HAP-1 (cell line): ENCODE measurements at places on chromosomes 5 and 9.

DNA sequence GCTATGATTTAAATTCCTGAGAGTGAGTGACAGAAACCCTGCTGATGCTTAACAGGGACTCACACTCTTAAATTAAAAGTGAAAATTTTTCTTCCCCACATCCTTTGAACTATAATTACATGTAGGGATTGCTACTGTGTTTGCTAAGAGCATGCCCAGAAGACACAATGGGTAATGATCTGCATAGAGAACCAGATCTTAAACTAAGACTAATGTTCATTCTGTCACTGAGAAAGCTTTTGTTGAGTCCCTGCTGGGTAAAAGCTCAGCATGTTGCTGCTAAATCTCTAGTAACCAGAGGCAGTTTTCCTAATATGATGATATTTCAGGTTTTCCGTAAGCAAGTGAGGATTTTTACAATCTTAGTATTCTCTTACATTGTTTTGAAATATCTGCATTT, 424.8 kb upstream of the SMC2 start:
- no peak for DNase-seq

- DNase-seq = no peak
Observed at GRCh38 chr5:169710675-169711074, 73.6 kb downstream of the DOCK2 start.

DNA sequence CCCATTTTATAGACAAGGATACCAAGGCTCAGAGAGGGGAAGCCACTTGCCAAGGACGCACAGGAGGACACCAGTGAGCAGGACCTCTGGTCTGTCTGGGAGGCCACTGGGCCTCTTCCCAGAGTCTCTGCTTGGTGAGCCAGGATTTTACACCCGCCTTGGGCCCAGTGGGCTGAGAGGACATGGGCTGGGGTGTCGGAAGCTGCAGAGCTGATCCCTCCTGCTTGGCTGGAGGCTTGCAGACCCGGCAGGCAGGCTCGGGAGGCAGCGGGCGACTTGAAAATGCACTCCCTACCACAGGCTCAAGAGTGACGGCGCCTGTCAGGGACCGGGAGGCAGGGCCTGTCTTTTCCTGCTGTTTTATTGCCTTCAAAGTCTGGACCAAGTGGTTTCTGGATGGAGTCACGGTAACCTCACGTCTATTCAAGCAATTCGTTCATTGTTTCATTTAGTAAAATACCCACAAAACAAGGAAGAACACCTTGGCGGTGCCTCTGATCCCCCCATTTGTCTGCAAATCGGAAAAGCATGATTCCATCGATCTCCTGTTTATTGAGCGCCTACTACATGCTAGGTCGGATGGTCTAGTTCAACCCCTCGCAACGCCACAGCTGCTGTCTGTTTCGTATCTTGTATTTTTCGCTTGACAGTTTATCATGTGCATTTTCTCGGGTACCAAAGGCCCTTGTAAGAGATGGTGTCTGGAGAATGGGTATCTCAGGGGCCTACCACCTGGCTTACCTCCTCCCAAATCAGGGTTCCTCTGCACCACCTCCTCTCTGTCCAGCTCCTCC, 108.1 kb upstream of the IER5L start:
- DNase-seq = peak; percentile 4

DNA sequence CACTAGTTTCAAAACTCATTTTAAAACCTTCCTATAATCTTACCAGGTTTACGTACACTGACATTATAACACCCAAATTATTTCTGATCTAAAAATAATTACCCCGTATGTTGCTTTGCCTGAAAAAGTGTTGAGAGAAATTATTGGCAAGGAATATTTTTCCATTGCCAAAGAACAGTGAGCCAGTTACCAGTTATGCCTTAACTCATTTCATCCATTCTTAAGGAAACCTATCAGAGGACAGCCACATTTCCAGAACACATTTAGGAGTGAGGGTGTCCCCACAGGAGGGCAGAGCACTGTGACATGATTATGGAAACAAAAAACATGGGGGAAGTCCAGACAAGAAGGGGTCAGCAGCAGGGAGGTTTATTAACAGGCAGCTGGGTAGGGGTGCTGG, 52.2 kb downstream of the GABBR2 start:
- DNase-seq = no peak

DNA sequence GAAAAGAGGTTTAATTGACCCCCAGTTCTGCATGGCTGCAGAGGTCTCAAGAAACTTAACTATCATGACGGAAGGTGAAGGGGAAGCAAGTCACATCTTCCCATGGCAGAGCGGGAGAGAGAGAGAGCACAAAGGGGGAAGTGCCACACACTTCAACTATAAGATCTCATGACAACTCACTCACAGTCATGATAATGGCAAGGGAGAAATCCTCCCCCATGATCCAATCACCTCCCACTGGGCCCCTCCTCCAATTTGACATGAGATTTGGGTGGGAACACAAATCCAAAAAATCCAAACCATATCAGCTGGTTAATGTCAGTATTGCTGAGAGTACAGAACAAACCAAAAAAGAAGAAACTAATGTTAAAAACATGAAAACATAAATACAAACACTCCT, 120.2 kb downstream of the STARD4 start:
- no peak for DNase-seq

- DNase-seq = no peak
Observed at GRCh38 chr5:171830686-171831085, 45.1 kb downstream of the SMIM23 start.

DNA sequence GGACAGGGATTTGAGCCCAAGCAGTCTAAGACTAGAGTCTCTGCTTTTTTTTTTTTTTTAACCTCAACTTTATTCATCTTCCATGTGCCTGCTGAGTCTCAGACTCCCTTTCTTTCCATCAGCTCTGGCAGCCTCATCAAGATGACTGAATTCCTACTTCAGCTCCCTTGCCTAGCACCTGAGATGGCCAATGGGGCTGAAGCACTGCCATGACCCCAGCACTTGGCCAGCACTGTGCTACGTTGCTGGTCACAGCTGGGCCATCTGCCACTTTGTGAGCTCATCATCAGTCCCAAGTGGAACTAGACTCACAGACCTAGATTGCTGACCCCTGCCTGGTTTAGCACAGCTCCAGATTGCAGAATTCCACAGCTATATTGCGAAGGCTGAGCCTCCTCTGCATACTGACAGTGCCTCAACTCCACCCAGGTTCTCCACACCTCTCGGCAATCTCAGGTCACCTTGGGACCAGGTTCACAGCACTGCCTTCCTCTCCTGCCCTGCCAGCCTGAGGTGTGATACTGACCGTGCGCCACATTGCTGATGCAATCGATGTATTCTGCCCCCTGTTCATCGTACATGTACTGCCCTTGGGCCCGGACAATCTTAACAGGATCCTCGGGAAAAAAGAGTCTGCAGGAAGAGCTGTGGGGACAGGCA, 1.6 kb downstream of the PHYKPL start:
- no peak for DNase-seq

- peak; percentile 84 for DNase-seq
Observed at GRCh38 chr5:170632985-170633234, 129.1 kb downstream of the KCNIP1 start.

GRCh38 chr5:6711409-6712141, 1.7 kb upstream of the TENT4A start:
- DNase-seq = no peak

GRCh38 chr5:143106174-143106573, 297.3 kb downstream of the NR3C1 start:
- no peak for DNase-seq

- DNase-seq = no peak
Observed at GRCh38 chr5:140018920-140019644, 24.0 kb downstream of the NRG2 start.

DNA sequence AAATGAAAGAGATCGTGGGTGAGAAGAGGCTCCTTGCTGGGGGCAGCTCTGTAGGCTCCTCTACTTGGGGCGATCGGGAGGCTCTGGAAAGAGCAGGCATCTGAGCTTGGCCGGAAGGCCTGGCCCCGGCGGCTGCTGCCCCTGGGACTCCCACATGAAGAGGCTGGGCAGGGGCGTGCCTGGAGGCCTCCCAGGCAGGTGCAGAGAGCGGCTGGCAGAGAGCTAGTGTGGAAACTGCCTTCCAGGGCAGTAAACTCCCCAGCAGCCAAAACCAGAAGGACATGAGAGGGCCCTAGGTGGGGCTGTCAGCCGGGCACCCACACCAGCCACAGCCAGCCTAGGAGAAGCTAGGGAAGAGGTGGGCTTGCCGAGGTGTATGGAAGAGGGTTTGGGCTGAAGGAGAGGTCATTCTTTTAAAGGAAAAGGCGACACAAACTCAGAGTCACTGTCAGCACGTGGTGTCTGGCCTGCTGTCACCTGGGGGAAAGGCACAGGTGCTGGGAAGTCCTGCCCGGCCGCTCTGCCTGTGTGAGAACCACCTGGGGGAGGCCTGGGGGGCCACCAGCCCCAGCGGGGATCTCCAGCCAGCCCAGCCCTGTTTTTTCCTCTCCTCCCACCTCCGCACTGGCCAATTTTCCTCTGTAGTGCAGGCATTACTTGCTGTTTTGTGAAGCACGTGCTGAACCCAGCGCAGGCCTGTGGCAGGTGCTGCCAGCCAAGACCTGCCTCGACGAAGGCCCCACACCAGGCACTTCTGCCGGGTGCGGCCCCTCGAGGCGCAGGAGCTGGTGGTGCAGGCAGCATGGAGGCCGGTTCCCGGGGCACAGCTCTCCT, 44.8 kb upstream of the EGFL7 start:
- no peak for DNase-seq

- no peak for DNase-seq
Observed at GRCh38 chr5:44695259-44695658, 113.5 kb upstream of the MRPS30 start.
